Activated naive CD4-positive, alpha-beta T cell treated with anti-CD3 and anti-CD28 coated beads, Interleukin-2, amount 50 U/mL, for 72 hours (primary cell): ENCODE measurements at places on chromosomes 7 and 10.

GRCh38 chr10:71600849-71601248 is 118.7 kb downstream of the C10orf105 start:
- DNase-seq = no peak

DNA sequence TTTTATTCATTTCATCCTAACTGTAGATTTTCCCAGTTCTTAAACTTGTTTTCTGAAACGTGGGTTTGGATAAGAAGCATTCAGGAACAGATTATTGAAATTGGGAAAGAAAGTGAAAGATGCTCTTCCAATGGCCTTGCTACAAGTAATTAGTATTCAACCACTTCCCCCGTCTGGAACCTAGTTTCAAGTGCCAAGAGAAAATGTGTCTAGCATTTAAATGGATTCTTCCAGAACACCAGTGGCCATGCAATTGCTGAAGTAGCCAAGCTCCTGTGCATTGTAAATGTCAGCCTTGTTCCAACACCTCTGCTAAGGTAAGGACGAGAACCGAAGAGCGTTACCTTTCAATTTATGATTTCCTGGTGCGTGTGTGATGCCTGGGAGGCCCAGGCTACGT is 68.2 kb downstream of the PFKFB3 start:
- no peak for DNase-seq

DNA sequence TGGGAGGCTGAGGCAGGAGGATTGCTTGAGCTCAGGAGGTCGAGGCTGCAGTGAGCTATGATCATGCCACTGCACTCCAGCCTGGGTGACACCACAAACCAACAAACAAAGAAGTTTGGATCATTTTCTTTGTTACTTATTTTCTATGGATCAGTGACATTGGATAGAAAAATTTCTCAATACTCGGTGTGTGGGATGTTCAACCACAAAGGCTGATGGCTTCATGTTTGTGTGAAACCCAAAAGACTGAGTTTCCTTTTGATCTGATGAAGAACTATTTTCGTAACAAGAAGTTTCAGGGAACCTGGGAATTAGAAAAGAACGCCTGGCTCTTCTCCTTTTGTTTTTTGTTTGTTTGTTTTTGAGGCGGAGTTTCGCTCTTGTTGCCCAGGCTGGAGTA is 104.0 kb downstream of the HOXA1 start:
- DNase-seq = no peak

- no peak for DNase-seq
Observed at GRCh38 chr7:131370523-131370968, 42.9 kb downstream of the MKLN1 start.

- DNase-seq = no peak
Observed at GRCh38 chr10:24680647-24681524, 42.8 kb downstream of the ARHGAP21 start.

DNA sequence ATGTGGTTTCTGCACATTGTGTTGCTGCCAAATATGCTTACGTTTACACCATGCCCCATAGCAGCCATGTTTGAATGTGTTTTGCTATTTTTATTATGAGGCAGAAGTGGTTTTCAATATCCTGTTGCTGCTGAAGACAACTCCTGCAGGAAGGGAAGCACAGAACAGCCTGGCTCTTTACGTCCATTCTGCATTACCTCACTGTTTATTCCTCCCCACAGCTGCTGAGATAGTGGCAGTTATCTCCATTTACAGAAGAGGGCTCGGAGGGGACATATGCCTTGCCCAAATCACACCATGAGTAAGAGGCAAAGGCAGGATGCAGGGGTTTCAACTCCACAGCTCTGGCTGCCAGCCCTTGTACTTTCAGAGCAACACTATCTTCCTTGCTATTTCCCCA is 35.3 kb downstream of the PLPP4 start:
- DNase-seq = no peak
